Esophagus squamous epithelium (tissue), 5 donors: ENCODE measurements at places on chromosomes 12 and 14.

DNA sequence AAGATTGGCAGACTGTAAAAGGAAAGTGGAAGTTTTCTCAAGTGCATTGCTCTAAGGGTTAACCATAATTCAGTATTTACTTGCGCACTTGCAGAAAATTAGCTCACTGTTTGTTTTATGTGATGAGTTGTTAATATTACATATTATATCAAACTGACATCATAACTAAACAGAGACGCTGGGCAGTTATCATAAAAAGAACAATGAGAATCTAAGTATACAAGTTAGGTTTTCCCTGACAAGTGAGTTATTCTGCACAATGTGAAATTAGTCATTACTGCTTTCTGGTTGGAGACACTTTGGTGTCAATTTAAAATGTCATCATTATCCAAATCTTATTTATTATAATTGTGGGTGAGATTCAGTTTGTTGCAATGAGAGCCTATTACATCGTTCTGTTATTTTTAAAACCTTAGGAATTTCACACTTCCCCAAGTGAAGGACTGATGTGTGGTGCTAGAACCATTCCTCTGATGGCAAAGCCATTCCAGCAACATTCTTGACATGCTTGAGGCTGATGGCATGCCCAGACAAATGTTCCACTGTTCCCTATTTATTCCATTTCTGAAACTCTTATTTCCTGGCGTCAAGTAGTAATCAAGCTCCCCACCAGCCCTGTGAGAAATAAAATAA, 90.1 kb upstream of the FLRT2 start:
- DNase-seq, result no peak

DNA sequence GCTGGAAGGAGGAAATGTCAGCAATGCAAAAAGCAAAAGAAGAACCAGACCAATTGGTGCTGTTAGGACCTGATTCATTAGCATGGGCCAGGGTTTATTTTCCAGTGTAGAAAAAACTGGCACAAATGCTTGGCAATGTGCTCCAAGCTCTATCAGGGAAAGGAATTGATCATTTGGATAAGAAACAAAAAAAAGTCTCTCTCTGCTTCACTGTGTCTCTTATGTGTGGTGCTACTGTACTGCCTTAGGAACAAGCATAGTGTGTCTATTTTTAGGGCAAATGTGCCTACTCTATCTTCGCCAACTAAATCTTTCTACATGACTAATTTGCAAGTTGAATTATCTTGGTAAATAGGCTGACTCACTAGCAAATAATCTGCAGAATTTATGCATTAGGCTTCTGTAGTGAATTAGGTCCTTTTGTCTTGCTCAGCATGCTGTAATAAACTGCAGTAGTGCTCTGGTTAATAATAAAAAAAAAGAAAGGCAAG, 236.7 kb downstream of the MDGA2 start:
- DNase-seq, result no peak

DNA sequence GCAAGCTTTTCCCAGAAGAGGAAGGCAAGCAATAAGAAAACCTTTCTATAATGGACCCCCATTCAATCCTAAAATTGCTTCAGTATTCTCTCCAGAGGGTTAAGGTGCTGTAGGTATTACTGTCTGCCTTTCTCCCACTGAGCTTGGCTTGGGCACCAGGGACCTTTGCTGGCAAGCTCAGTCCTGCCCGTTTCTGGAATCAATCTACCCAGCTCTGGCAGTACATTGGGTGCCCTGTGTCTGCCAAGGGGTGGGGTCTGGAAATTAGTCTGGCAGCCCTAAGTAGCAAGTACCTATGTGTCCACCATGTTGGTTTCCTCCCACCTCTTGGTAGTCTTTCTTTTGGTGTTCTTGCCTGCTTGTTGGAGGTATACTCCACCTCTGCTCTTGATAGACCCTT, 72.6 kb downstream of the C12orf75 start:
- no peak for DNase-seq

- DNase-seq, result no peak
Observed at GRCh38 chr12:93536766-93537488, 35.5 kb upstream of the SOCS2 start.
